ENCODE measurements at places on chromosomes 12 and 14.

- DNase-seq = no peak
Observed at GRCh38 chr14:54251356-54251755, 145.5 kb upstream of the CDKN3 start.

GRCh38 chr12:124823272-124823970, 40.2 kb downstream of the SCARB1 start:
- no peak for DNase-seq

GRCh38 chr12:41509271-41510055, 321.3 kb downstream of the PDZRN4 start:
- no peak for DNase-seq

GRCh38 chr12:110677982-110678381, 10.9 kb downstream of the HVCN1 start:
- DNase-seq = no peak

GRCh38 chr12:59834659-59835474, 239.0 kb downstream of the SLC16A7 start:
- no peak for DNase-seq

- DNase-seq = no peak
Observed at GRCh38 chr12:10121278-10121677, 8.7 kb downstream of the CLEC7A start.

DNA sequence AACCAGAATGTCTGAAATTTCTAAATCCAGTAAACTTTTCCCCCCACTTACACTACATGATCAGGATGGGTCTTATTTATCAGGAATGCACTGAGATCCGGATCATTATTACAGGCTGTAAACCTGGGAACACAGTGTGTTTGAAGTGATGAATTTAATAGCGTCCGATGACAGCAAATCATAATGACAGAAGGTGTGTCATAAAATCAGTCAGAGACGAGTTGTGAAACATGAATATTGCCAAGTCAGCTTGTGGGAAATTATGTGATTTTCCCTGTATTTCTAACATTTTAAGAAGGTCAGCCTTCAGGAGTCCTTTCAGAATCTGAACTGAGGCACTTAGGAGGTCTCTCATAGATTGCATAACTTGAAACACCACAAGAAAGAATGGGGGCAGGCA, 36.7 kb downstream of the RERG start:
- no peak for DNase-seq

GRCh38 chr14:68544081-68544892, 248.6 kb downstream of the ZFP36L1 start:
- DNase-seq = no peak

DNA sequence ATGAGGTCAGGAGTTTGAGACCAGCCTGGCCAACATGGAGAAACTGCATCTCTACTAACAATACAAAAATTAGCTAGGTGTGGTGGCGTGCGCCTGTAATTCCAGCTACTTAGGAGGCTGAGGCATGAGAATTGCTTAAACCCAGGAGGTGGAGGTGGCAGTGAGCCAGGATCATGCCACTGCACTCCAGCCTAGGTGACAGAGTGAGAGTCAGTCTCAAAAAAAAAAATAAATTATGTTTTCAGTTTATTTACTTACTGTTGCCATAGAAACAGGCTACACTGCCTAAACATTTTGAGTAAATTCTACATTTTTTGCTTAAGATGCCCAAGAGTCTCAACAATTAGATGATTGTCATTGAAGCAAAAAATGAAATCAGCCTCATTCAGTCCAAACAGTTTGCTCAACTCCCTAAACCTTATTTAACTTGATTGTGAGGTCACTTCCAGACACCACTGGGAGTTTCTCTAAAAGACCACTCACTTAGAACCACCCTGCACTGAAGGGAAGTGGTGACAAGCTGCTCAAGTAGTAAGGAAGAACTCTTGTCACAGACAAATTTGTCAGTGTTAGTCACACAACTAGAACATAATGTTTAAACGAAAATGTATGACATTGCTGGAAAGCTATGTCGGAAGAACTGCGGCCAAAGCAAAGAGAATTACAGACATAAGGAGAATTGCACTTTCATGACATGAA, 9.8 kb upstream of the GNPNAT1 start:
- DNase-seq = no peak

DNA sequence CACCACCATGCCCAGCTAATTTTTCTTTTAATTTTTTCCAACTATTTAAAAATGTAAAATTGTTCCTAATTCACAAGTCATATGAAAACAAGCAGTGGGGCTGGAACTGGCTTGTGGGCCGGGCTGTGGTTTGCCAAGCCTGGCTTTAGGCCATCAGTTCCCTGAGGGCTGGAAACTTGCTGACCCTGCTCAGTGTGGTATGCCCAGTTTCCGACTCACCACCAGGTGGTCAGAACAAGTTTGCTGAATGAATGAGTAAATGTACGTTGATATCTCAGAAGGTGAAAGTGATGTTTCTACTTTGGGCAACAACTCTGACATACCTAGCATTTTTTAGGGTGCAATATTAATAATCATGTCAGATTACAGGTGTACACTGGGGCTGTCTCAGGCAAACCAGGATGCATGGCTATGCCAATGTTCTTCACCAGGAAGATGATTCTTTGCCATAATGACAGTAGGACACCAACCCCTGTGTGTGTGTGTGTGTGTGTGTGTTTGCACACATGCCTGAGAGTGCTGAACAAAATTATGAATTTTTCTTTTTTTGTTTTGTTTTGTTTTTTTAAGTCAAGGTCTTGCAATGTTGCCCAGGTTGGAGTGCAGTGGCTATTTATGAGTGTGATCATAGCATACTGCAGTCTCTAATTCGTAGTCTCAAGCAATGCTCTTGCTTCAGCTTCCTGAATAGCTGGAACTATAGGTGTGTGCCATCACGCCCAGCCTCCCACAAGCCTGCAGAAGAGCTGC, 106.1 kb downstream of the PTPN11 start:
- no peak for DNase-seq

Measured in stimulated activated CD8-positive, alpha-beta memory T cell treated with anti-CD3 and anti-CD28 coated beads, Interleukin-4, amount 100 ng/mL, for 4 hours (primary cell).